Activated CD4-positive, alpha-beta T cell treated with anti-CD3 and anti-CD28 coated beads for 24 hours (primary cell): ENCODE measurements at places on chromosomes 5 and 9.

GRCh38 chr5:13859270-13860065 is 85.0 kb downstream of the DNAH5 start:
- no peak for DNase-seq

- no peak for DNase-seq
Observed at GRCh38 chr9:121286973-121287741, 19.2 kb downstream of the GSN start.

DNA sequence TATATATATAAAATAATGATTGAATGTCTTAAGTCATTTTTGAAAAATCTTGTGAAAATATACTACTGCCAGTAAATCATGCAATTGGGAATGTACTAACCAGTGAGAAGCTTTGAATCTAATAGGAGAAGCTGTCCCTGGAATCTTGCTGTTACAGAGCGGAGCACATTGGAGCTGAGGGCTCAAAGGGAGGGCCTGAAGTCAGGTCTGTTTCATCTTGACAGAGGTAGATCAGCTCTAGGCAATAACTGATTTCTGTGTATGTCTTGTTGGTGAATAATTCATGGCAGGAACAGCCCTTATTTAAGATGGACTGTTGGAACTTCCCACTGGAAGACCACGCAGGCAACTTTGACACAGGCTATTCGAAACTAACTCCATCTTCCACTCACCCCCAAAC is 17.5 kb downstream of the CAMK4 start:
- DNase-seq: no peak

DNA sequence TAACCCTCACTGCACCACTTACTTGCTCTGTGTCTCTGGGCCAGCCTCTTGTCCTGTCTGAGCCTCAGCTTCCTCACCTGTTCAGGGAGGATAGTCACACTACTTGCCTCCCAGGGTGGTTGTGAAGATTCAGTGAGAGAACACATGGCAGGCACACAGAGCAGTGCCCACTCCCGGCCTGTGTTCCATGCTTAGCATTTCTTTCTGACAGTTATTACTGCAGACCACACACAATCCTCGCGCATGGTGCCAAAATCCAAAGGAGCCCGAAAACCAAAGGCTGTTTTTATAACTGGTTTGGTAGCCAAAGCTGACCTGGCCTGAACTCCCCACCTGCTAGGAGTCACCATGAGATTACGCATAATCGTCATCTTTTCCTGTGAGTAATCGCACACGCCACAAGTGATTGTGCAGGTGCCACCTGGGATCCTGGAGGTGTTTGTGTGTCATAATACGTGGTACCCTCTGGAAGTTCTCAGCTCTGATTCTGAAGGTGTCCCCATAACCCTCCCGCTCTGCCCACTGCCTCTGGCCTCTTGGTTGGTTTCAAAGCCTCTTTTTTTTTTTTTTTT is 84.6 kb upstream of the FBXW11 start:
- DNase-seq: no peak

DNA sequence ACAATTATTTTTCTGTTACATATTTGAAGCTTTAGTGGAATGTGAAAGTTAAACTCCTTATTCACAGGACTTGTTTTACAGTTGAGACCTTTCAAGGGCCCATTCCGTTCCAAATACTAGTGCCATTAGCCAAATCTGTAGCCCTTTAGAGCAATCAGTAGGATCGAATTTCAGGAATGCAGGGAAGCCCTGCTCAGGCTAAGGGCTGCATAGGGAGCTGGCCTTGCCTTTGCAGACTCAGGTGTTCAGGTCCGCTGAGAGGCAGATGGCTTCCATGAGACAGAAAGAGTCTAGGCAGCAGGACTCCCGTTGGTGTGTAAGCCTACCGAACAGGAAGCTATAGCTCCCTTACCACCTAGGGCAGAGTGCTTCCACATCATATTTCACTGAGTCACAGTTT is 150.1 kb upstream of the SLC27A6 start:
- no peak for DNase-seq

- no peak for DNase-seq
Observed at GRCh38 chr5:159097784-159098602, 1.7 kb downstream of the EBF1 start.

DNA sequence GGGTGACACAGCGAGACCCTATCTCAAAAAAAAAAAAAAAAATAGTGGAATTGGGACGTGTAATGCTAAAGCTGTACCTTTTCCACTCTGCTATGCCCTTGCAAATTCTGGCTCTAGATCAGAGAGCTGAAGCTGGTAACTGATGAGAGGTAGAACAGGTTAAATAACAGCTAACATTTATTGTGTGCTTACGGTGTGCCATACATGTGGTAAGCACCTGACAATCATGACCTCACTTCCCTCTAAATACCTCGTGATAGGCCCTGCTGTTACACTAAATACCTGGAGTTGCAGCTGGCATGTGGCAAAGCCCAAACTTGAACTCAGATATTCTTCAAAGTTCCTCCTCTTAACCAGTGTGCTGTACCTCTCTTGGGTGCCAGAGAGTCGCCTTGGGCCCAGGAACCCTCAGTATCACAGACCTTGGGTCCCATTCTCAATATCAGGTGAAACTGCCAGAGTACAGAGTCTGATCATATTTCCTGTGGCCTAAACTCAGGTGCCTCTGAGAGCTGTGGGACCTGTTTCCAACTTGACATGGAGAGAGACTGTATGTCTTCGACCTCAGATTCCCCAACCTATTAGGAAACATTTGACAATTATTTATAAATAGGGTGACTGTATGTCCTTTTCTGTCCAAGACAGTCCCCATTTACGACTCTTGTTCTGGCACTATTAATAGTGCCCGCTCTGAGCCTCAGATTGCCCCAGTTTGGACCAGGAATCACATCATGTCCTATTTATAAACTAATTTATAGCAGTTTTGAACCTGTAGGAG is 4.8 kb downstream of the ARL10 start:
- no peak for DNase-seq

GRCh38 chr9:108257382-108257781 is 598.4 kb downstream of the ACTL7B start:
- DNase-seq: no peak

GRCh38 chr5:50606179-50606578 is 60.3 kb upstream of the PARP8 start:
- no peak for DNase-seq
